ENCODE measurements at places on chromosomes 5 and 9.

DNA sequence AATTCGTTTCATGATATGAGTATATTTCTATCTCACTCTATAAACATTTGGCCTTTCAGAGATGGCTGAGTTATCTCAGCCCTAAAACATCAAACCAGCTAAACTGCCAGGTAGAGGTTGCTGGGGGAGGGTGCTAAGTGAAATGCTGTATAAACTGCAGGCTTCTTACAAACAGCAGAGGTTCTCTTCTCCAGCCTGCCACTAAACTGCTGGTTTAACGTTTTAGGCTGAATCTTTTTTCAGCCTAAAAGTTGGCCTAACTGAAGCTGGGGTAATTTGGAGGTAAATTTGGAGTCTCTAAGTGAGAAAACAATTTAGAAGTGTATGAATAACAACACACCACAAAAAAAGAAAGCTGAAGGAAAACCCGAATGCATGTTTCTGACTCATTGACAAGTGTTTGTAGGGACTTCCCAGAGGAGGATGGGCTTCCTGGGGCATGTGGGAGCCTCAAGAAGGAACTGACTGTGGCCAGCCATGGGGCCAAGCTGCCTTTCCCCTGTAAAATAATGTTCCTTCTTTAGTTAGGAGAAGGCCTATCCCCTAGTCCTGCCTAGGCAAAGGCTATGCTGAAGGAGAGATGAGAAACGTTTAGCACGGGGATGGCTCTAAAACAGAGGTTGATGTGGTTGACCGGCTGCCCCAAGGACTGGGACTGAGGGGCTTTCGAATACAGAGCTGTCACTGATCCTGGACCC lies 44.3 kb downstream of the SLC28A3 start:
- no peak overlapping the region for H3K4me3 ChIP-seq
- no peak overlapping the region for H3K27ac ChIP-seq
- no peaks in the 10 kb centered on the region for H3K4me1 ChIP-seq
- H3K36me3 ChIP-seq = no peaks in the 10 kb centered on the region
- no peak for DNase-seq

DNA sequence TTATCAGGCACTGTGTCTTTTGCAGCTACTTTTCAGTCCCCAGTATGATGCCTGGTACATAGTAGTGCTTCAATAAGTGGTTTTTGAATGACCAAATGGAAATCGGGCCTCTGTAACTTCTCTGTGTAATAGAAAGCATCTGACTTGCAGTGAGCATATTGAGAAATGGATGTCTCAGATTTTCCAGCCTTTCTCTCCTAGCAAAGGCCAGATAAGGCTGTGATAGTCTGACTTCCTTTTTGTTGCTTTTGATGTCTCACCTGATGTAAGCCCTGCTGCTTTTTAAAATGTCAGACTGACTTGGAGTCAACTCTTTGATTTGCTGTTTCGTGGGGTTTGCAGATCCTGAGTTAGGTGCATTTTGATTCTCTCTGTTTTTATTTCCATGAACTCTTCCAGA lies 590.0 kb upstream of the ZNF608 start:
- no peaks in the 10 kb centered on the region for H3K27me3 ChIP-seq
- no peaks in the 10 kb centered on the region for H3K36me3 ChIP-seq
- DNase-seq = no peak

- peaks cover 19% of the 10 kb centered on the region for H3K4me1 ChIP-seq
- H3K27ac ChIP-seq = no peak overlapping the region
- no peak overlapping the region for H3K4me3 ChIP-seq
- peaks cover 35% of the 10 kb centered on the region for H3K36me3 ChIP-seq
Observed at GRCh38 chr5:32230356-32231099, 56.4 kb upstream of the GOLPH3 start.

GRCh38 chr5:60718166-60718892 lies 18.4 kb upstream of the DEPDC1B start:
- H3K36me3 ChIP-seq = no peaks in the 10 kb centered on the region
- no peak for DNase-seq
- no peak overlapping the region for H3K4me3 ChIP-seq
- H3K27me3 ChIP-seq = no peaks in the 10 kb centered on the region

All from spinal cord (tissue), 10 donors.